ENCODE measurements at places on chromosomes 3 and 15.

GRCh38 chr15:36590838-36591237 is 11.4 kb downstream of the CDIN1 start:
- peak; percentile 11 for DNase-seq

DNA sequence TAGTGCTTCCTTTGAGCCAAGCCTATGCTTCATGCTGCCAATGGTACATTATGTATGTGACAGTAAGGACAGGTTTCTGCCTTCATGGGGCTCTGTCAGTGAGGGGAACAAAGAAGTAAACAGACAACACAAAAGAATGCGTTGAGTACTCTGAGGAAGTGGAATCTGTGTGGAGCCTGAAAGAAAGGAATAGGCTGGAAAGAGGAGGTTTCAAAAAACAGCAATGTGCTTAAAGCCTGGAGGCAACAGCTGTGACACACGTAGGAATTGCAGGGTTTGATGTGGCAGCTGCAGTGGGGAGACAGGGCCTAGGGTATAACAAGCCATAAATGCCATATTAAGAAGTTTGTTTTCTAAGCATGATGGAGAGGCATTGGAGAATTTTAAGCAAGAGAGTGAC is 316.7 kb downstream of the CLSTN2 start:
- DNase-seq: no peak

DNA sequence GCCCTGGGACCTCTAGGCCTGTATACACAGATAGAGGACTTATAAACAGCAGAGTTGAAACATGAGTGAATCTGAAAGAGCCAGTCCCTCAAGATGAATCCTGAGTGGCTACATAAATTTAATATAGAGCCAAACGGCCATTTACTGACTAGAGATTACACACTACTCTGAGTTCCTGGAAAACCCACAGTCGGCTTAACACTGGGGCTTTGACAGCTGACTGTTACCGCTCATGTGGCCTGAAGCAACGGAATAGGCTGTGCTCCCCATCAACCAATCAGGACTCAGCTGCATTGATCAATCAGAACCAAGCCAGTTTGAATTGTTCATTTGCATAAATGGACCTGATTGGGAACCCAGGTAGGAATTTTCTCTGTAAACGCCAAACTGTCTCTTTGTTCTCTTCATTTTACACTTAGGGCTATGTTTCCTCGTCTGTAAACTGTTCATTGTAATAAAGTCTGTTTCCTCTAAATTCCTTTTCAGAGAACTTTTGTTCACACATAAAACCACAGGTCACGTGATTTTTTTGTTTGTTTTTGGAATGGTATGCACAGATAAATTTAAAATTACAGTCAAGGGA is 40.5 kb downstream of the CCNL1 start:
- DNase-seq: no peak

DNA sequence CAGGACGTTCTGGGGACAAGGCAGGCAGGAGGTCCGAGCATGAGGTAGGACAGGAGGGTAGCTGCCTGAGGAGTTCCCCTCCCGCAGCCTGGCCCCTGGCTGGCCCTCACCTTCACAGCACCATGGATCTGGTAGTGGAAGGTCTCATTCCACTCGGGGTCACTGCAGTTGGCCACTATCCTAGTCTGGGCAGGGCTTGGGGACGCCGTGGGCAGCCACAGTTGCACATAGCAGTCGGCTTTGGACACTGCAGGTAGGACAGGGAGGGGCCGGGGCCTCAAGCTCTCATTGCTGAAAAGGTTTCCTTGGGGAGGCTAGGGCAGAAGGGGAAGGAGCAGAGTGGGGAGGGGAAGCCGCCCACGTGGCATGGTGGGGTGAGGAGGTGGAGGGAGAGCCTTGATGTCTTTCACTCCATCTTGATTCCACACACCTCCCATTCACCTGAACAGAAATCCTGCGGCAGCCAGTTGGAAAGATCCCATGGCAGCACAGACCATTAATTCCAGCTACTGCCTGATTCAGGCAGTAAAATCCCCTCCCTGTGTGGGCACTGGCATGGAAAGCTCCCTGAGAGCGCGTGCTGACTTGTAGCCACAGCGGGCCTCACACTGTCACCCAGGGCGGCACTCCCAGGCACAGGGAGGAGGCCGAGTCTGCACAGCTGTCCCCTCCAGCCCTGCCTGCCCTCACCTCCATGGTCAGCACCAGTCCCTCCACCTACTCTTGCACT is 2.1 kb downstream of the PLA2G4F start:
- peak; percentile 12 for DNase-seq

- DNase-seq: no peak
These were observed 3.2 kb upstream of the NR2E3 start for GRCh38 chr15:71807125-71807629.

DNA sequence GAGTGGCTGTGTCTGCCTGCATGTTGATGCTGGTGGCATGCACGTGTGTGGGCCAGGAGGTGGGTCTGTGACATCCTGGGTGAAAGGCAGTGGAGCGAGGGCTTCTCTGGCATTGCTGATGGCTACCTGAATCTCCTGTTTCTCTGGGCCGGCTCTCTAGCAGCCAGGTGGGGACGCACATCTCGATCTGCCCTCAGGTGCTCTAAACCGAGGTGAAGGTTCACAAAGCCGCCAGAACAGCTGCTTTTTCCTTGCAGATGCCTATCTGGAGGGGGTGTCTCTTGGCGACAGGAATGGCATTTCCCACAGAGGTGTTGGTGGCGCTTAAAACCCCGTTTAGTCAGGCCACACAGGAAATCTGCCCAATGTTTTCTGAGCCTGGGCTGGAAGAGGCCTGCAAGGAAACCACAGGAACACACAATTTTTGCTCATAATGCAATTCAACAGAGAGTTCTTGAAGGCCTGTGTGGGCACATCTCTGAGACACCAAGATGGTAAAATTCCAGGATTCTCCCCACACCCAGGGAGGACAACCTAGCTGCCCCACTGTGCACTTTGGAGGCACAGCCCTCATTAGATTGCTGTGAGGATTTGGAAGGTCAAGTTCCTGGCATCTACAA is 11.9 kb downstream of the TMEM158 start:
- no peak for DNase-seq

GRCh38 chr15:31161951-31162350 is 60.4 kb upstream of the TRPM1 start:
- DNase-seq: no peak

DNA sequence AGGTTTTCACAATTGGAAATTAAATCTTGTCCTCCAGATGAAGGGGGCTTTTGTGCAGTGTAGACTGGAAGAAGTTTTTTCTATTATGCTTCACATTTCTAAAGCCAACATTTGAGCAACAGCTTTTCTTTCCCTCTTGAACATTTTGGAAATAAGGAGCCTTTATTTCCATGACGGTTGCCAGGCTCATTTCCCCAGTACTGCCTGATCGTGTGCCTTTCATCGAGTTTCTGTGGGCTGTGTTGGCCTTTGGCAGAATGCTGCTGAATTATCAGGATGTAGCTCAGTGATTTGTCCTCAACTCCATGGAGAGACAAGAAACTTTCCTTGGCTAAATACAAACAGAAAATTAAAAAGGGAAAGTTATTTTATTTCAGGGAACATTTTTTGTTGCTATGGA is 314.8 kb upstream of the LRRC3B start:
- no peak for DNase-seq

DNA sequence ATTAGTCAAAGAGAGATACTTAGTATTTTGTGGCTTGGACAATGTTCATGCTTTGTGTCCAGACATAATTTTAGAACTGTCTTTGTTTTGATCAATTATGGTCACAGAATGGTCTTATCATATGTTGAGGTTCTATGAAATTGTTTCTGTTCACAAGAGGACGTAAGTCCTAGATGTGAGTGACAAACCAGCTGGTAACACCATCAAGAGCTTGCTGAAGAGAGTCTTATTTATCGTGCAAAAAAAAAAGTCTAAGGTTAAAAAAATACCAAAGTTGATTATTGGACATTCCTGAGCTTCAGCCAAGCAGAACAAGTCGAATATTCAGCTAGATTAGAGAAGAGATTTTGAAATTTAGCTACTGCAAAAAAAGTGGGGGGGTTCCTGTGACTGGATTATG is 495.9 kb upstream of the NAALADL2 start:
- no peak for DNase-seq

DNA sequence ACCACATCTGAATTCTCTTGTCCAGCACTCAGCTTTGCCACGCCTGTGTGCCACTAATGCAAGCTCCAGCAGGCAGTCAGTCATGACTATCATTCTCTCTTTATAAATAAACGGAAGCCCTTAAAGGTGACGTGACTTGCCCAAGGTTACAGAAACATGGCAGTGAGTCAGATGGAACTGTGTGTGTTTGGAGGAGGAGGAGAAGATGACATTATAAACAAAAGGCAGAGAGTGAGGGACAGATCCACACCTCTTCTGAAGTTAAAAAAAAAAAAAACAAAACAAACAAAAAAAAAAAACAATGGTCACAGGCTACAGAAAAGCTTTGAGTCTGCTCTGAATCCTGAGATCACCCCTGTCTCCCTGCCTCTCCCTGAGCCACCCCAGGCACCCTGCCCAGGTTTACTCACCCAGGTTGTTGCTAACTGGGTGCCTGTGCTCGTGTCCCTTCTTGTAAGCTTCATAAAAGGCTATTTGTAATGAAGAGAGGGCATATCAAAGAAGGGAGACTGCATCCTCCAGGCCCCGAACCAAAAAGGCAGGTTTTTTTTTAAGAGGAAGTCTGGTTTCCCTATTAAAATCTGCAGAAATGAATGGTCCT is 119.7 kb upstream of the PHLDB2 start:
- DNase-seq: peak; percentile 96

DNA sequence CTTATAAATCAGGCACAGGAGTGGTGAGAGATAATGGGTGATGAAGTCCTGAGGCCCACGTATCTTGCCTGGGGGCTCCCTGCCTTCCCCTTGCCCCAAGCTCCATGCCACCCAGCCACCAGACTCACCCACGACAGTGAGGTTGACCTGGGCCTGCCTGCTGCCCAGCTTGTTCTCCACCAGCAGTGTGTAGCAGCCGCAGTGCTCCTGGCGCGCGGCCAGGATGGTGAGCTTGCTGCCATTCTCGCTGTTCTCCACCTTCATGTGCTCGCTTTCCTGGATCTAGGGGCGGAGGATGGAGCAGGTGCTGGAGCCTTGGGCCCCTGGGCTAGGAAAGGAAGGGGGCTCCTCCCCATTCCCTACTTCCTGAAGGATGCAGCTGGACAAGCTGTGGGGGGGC is 79.1 kb upstream of the HACD2 start:
- DNase-seq: no peak

DNA sequence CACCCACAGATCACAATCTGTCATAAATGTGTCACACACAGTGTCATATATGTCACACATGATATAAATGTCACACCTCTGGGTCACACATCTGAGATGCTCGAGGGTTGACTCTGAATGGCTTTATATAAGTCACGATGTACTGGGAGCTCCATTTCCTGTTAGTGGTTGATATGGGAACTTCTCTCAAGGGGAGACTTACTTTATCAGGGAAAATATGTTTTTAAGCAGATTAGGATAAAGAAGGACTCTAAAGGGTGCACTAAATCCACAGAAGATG is 83.9 kb upstream of the MEF2A start:
- DNase-seq: no peak

DNA sequence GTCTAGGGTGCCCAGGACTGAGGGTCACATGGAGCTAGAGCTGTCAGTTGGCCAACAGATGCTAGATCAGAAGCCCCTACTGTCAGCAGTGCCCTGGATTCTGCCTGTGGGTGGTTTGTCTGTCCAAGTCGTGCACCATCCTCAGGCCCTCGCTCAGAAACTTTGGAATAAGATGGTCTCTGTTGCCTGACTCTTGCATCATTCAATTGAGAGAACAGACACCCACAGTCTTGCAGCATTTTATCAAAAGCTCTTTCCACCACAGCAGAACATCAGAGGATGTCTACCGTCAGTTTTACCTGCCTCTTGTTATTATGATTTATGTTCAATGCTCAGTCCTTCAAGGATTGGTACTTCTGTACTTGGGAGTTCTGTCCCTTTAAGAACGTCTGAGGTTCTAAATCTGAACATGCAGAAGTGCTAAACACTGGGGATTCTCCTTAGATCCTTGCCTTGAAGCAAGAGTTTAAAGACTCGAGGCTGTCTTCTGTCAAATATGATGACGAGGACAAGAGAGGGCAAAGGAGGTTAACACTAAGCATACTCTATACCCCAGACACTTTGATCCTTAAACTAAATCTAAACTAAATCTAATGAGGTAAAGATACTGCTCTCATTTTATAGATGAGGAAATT is 4.8 kb downstream of the AQP9 start:
- DNase-seq: no peak

- no peak for DNase-seq
These were observed 283.1 kb upstream of the LRRFIP2 start for GRCh38 chr3:37457378-37458065.

DNA sequence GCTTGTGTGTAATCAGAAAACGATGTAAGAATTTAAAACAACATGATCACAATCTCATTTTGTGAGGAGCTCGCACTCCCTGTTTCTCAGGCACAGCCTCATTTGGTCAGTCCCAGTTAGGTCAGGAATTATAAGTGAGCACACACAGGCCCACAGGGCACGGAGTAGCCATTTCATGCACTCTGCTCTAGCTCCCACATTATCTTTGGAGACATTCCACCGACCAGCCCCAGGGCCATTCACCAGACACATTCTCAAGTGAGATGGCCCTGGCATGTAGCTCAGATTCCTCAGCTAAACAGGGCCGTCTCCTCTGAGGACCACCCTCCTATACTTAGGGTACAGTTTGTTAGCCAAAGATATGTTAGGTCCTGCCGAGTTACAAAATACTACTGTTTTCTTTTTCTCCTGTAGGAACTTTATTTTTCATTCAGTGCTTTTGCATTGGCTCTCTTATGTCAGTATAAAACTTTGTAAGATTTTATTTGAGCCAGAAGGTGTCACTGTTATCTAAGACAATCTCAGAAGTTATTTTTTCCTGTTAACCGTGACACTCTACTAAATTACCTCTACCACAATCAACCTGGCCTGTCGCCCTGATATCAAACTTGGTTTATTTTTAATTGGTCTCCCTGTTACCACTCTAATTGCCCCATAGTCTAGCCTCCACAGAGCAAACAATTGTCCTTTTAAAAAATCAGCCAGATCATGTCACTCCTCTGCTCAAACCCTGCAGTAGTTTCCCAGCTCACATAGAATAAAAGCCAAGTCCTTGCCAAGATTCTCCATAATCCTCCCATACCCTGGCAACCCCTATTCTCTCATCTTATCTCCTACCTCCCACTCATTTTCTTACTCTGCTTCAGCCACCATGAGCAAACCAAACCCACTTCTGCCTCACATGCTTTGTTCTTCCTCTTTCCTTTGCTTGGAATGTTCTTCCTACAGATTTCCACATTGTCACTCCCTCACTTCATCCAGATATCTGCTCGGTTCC is 105.7 kb downstream of the PPP2R3A start:
- peak; percentile 11 for DNase-seq

DNA sequence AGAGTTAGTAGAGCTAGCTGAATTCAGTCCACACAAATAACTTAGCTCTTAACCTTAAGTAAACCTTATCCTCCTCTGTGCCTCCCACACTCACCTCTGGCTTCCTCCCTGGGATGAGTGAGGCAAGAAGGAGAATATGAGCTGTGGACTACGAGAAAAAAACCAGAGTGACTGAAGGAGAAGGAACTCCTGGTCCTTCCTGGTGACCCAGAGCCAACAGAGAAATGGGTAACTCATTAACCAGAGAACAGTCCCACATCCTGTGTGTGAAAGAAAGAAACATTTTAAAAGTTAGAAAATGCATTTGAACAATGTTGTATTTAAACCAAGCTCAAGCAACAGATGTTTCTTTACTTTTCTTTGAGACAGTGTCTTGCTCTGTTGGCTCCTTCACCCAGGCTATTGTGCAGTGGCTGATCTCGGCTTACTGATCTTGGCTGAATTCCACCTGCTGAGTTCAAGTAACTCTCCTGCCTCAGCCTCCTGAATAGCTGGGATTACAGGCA is 27.5 kb upstream of the FAM81A start:
- DNase-seq: no peak

All from MCF 10A (cell line).